Stimulated activated CD4-positive, alpha-beta T cell treated with anti-CD3 and anti-CD28 coated beads, Interleukin-12 subunit alpha, Interleukin-12 subunit beta, amount 100 ng/mL, for 24 hours (primary cell): ENCODE measurements at places on chromosomes 16 and 17.

DNA sequence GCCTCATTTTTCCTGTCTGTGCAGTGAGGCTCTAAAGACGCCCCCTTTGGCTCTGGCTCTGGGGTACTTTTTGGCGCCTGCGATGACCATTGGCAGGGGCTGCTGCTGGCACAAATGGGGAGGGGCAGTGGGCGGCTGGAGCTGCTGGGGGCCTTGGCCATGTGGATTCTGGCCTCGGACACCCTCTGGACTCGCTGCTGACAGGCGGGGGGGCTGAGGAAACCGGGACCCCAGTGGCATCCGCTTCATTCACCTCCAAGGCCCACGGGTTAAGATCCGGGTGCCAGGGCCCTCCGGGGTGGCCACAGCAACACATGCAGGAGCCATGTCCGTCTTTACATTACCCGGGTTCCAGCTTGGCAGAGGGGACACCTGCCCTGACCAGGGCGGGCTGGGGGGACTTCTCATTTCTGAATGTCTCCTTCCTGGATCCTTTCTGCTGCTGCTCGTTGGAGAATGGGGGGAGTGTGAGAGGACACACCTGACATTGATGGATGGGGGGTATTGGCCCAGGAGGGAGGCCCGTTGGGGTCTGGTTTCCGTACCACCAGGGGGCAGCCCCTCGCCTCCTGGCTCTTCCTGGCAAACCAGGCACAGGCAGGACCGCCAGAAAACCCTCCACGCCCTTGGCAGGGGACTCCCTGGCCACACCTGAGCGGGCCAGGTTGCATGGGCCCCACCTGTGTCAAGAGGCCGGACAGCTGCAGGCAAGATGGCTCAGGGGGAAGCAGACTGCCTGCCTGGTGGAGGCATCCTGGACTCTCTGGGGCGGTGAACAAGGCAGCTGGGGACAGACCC lies 21.8 kb downstream of the GSE1 start:
- DNase-seq, result no peak

DNA sequence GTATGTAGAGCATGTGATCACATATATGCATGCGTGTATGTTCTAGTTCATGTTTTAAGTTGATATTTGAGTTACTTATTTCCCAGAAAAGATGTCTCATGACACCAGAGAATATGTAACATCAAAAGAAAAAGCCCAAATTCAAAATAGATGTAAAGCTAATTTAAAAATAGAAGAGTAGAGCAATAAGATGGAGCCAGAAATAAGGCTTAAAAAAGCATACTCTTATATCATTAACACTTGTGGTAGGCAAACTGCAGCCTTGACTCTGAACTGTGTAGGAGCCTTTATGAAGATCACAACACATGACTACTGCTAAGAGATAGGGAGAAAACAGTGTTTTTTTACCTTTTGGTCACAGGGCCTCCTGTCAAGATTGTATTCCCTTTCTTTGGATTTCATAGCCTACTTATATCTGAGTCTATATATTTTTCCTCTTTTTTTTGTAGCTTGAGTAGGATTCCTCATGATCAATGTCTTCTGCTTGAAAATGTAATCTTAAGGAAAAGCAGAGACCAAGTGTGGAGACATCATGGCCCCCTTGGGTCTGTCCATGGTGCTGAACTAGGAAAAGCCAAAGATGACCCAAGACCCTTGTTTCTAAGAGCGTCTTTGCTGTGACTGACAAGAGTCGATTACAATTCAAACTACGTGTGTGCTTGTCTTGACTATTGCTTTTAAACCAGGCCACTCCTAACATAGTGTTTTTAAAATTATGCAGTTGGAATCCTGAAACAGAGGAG lies 390.4 kb downstream of the SHISA9 start:
- no peak for DNase-seq

GRCh38 chr17:20010099-20010863 lies 1.1 kb downstream of the SPECC1 start:
- no peak for DNase-seq

DNA sequence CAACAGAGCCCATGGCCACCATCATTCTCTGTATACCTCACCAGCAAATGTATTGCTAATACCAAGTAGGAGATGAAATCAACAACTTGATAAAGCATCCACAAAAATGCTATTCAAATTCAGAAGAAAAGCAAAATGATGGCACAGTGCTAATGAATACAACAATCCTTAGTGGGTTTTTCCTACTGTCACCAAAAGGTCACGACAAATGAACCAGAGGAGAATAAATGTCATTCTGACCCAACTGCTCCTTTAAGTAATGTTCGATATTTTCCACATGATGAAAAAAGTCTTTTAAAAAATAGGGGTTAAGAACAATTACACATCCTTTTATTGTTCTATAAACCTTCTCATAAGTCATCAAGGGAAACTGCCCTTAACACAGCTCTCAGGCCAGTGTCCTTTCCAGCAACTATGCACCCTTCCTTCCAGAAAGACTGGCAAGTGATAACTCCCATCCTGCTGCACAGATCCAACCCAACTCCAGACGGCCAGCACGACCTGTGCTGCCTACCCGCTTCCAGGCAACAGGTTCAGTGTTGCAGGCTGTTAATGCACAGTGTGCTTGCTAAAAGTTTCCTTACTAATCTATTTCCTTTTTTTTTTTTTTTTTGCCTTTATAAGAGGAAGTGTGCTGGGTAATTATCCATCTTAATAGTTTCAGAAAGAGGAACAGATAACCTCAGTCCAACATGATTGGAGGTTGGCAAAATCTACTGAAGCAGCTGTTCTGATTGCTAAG lies 15.4 kb downstream of the FBXO31 start:
- DNase-seq, result no peak

DNA sequence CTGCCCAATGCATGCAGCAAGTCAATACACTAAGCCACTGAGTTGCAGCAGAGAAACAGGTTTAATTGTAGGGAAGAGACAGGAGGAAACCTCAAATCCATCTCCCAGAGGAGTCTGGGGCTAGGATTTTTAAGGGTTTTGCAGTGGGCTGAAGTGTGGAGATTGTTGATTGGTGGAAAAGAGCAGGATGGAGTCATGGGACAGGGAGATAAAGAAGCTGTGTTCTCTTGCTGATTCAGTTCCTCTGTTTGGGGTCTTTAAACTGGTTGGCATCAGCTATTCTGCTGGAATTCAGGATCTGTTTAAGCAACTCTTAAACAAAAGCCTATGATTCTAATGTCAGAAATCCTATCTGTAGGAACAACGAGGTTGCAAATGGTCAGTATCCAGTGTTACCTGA lies 180.8 kb upstream of the CACNG3 start:
- DNase-seq, result no peak

GRCh38 chr17:61317779-61318178 lies 81.9 kb upstream of the TBX2 start:
- DNase-seq, result no peak

DNA sequence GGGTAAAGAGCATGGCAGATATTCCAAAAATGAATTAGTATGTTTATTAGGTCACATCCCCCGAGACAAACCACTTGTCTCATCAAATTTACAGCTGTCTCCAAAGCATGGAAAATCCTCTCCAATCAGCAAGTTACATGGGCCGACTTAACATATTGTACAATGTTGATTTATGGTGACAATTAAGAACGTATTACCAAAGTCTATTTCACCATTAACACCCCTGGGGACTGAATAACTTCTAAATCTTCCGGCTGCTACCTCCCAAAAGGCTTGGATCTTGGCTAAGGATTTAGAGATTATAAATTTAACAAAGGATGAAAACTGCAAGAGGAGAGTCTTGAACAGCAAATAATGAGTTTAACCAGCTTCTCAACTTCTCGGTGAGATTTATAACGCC lies 311.9 kb downstream of the NPIPA8 start:
- DNase-seq, result no peak

- no peak for DNase-seq
Observed at GRCh38 chr16:75193730-75194444, 13.1 kb downstream of the CTRB2 start.

DNA sequence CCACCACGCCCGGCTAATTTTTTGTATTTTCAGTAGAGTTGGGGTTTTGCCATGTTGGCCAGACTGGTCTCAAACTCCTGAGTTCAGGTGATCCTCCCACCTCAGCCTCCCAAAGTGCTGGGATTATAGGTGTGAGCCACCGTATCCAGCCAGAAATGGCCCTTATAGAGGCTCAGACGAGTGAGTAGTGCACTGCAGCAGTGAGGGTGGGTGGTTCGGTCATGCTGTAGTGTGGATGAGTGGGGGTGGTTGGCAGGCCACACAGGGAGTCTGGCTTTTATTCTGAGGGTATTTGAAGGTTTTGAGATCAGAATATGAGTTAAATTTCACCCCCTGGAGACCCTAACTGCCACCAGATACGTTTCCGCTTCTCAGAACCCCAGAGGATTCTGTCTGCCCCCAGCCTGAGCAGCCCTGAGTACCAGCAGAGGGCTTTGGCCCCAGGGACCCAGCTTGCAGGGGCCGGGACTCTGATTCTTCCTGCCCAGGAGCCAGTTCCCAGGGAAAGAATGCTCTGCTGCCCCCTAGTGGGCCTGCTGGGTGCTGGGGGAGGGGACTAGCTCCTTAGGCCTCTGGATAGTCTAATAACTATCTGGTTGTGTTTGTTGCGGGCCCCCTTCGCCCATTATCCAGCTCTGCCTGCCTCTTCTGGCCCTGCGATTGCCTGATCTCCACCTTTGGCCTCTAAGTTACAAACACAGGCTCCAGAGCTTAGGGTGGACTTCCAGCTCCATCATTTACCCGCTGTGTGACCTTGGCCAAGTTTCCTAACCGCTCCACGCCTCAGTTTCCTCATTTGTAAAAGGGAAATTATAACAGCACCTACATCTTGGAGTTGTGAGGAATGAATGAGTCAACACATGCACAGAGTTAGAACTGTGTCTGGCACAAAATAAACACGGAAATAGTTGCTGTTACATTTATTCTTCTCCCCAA lies 2.0 kb downstream of the ZNF771 start:
- DNase-seq, result peak; percentile 76

- DNase-seq, result no peak
Observed at GRCh38 chr17:28874750-28875149, 19.9 kb downstream of the ERAL1 start.

GRCh38 chr17:3598078-3598477 lies 11.1 kb downstream of the TRPV1 start:
- no peak for DNase-seq

DNA sequence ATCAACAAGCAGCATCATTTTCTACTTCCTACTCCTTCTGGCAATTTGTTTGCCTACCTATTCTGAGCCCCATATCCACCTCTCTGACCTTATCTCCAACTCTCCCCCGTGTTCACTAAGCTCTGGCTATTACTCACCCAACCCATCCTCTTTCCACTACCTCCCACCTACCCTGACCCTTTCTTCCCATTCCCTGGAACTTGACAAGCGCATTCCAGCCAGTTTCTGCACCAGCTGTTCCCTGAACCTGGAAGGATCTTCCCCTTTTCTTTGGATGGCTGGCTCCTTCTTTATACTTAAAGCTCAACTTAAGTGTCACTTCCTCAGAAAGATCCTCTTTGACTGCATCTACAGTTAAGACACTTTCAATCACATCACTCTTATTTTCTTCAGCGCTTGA lies 2.2 kb downstream of the DCUN1D3 start:
- no peak for DNase-seq

DNA sequence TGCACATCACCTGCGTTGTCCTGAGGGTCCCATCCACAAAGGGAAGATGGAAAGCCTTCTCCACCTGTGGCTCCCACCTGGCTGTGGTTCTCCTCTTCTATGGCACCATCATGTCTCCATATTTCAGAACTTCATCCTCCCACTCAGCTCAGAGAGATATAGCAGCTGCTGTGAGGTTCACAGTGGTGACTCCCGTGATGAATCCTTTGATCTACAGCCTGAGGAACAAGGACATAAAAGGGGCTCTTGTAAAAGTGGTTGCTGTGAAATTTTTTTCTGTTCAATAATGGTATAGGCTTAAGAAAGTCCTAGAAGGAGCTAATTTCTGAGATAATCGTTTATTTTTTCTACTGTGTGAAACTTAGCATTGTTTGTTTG lies 18.7 kb downstream of the ZNF200 start:
- no peak for DNase-seq

DNA sequence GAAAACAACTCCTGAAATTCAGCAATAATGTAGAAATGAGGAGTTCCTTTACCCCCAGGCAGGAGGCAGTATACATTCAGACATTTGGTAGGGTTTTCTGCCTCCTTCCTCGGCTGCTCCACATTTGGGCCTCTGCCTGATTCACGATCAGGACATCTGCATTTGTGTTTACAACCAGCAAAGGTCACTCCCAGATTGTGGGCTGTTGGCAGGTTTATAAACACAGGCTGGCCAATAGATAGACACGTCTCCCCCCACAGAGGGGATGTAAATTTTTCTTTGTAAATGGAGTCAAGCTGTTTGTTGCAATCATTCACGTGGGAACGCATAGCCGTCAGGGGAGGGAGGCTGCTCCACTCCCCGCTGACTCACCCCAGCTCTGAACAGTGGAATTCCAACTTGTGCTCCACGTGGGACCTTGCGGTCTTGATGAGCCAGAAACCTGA lies 252.1 kb upstream of the N4BP1 start:
- no peak for DNase-seq

- DNase-seq, result peak; percentile 72
Observed at GRCh38 chr17:17641621-17642409, 39.4 kb upstream of the RAI1 start.

- no peak for DNase-seq
Observed at GRCh38 chr17:6514371-6514770, 42.0 kb downstream of the PITPNM3 start.

- DNase-seq, result no peak
Observed at GRCh38 chr17:64024215-64024654, 3.8 kb upstream of the ICAM2 start.

- no peak for DNase-seq
Observed at GRCh38 chr17:50125420-50125997, 4.5 kb downstream of the SAMD14 start.

DNA sequence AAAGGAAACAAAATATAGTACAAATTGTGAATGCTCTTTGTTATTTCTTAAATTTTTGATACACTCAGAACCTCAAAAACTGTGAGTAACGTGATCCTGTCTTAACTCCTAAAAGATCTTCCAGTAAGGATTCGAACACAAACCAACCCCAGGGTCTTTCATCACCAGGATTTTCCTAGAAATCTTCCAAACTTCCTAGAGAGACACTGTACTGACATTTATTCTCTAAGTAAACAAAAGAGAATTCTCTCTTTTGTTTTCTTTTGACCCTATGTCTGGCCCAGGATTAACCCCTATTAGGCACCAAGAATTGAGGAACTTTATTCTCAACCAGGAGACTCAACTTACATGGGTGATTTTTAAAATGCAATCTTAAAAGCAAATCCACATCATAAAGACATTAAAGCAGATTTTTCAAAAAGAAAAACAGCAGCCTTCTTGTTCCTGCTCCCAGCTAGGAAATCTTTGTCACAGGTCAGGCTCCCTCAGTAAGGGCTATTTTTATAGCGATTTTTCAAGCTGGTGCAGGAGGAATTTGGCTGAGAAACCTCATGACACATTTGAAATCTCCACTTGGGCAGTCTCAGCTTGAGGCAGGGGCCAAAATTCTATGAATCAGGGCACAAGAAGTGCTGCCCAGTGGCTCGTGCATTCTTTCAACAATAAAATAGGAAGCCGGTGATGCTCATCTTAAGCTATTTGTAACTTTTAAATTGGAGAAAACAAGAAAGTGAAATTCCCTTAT lies 6.2 kb upstream of the SMG1 start:
- no peak for DNase-seq

- no peak for DNase-seq
Observed at GRCh38 chr16:85539084-85539483, 74.0 kb upstream of the GSE1 start.

GRCh38 chr16:15536843-15537242 lies 102.5 kb downstream of the BMERB1 start:
- no peak for DNase-seq

GRCh38 chr16:86337138-86337537 lies 173.2 kb upstream of the FOXF1 start:
- no peak for DNase-seq

- DNase-seq, result no peak
Observed at GRCh38 chr17:49687878-49688491, 10.1 kb upstream of the SPOP start.

GRCh38 chr17:34382621-34383124 lies 19.6 kb upstream of the CCL1 start:
- DNase-seq, result peak; percentile 11
